ENCODE measurements at places on chromosomes 16 and 17.

DNA sequence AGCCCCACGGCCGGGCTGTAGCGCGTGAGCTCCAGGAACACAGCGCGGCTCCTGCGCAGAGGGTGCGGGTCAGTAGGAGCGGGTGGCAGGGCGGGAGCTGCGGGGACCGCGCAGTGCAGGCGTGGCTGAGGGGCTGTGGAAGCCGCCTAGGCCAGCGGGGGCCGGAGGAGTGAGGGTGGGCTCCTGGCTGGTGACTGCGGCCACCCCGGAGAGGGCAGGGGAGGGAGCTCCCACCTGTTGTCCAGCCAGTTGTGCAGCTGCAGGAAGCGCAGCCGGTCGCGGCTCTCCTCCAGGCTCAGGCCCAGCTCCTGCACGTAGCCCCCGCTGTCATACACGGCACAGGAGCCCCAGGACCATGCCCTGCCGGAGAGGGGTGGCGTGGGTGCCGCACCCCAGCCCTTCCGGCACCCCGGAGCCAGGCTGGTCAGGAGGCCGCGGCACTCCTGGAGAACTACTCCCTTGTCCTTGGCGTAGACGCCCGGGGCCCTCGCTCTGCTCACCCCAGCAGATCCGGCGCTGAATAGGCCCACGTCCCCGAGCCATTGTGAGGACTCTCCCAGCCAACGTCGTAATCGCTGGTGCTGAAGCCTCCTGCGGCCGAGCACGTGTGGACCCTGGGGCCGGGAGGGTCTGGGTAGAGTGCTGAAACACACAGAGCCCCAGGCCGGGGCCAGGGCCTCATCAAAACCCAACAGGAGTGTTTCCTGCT is 43.9 kb downstream of the TSC2 start:
- DNase-seq: no peak

- no peak for DNase-seq
Observed at GRCh38 chr17:290626-291025, 62.0 kb downstream of the RPH3AL start.

DNA sequence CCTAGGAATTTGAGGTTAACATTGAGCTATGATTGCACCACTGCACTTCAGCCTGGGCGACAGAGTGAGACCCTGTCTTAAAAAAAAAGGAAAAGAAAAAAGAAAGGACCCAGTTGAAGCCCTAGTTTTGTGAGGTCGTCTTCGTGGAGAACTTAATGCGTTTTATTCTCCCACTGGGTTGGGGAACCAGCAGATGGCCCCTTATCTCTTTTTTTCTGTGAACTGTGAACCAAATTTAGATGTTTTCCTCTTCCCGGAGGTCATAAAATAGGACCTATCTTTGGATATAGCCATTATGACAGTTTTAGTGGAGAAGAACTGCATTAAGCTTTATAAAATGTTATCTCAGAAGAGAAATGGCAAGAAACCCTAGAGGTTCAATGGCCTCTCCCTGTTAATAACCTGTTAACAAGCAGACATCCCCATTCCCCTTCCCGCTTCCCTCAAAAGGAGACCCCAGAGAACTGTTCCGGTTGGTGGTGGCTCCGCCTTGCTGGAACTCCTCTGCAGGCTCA is 23.5 kb downstream of the KIAA0513 start:
- DNase-seq: no peak

- DNase-seq: no peak
Observed at GRCh38 chr16:85365120-85365519, 248.0 kb upstream of the GSE1 start.

GRCh38 chr16:35792516-35793285 is 2333.3 kb downstream of the TP53TG3F start:
- DNase-seq: no peak

DNA sequence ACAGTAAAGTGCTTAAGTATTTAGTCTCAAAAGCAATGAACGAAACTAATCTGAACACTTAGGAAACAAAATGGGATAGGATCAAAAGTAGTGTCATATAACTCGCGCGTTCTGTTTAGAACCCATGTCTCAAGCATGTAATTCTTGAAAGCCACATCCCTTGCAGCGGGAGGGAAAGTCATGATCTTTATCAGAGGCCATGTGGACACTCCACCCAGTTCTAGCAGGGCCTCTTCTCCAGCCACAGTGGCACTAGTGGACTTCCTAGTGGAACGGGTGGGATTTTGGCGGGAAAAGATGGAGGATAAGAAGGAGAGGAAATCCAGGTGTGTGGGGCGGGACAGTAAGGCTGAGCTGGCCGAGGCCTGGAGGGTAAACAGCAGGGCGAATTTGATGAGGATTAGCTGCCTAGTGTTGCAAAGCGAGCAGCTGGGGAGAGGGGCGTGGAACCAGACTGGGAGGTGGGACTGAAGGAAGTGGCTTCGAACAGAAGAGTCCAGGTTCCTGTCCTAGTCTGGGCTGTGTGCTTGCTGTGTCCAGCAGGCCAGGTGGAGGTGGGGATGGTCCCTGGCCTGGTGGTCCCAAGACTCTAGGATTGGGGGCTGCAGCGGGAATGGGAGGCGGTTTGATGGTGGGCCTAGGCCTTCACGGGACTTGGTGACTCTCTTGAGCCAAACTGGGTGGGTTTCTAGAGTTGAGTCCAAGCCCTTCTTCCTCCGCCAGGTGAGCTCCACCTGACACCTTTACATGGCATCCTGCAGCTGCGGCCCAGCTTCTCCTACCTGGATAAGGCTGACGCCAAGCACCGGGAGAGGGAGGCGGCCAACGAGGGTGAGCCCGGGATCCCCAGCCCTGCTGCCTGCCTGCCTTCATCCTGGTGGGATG is 15.9 kb downstream of the POLR3E start:
- no peak for DNase-seq

GRCh38 chr16:81782236-81782635 is 3.1 kb downstream of the PLCG2 start:
- DNase-seq: no peak

DNA sequence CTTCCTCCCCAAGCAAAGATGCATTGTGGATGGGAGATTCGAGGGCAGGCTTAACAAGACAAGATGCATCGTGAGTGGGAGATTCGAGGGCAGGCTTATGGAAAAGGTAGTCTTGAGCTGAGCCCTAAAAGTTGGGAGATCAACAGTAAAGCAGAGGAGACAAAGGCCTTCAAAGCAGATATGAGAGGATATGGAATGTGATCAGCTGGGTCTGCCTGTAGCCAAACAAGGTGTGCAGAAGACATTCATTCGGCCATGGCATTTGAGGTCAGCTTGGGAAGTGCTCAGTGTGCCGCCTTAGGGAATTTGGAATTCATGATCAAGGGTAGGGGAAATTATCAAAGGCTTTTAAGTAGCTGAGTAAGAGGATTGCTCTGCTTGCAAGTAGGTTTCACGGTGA is 39.5 kb downstream of the DNAH9 start:
- DNase-seq: no peak
